ENCODE measurements at places on chromosomes 13 and 19.

DNA sequence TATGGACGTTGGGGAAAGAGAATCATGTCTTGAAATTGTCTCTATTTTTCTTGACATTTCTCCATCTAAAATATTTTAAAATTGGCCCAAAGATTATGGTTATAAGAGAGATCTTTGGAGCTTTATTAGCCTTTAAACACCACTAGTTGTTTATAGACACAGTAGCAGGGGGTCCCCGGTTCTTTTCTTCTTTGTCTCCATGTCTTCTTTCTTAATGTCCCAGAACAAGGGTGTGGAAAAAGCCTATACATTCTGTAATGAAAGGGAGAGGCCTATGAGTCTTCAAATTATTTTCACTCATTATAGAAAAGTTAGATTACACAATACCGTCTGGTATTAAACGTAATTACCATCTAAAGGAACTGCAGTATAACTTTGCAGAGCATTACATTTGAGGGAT lies 300.0 kb downstream of the NALCN start:
- DNase-seq = no peak

DNA sequence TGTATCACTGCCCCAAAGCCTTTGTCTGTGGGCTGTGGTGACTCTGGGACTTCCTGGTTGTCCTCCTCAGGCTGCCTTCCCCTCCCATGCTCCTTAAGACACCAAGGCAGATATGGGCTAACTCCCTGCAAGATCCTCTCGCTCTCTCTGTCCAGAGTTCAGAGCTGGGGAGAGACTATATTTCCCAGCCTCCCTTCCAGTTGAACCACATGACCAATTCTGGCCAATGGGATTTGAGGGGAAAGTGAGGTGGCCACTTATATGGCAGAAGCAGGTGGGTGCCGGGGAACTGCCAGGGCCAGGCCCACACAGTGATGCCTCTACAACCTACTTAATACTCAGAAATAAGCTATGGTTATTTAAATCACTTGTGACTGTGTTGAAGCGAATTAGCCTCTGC lies 16.2 kb upstream of the ANGPTL8 start:
- no peak for DNase-seq

GRCh38 chr19:21812448-21812847 lies 23.5 kb downstream of the ZNF43 start:
- no peak for DNase-seq

DNA sequence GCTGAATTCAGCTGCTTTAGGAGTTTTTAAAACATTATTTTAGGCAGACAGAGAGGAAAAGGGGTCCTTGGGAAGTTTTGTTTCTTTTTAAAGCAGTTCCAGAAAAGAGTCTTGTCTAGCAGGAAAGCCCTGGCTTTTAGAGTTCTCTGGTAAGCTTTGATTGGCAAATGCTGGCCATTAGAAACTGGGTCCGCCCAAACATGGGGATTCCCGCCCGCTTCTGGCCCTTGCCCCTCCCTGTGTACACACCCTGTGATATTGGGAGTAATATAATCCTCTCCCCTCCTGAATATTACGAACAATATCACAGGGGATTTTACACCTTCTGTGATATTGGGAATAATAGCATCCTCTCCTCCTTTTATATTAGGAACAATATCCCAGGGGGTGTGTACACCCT lies 58.9 kb downstream of the ERICH4 start:
- no peak for DNase-seq

DNA sequence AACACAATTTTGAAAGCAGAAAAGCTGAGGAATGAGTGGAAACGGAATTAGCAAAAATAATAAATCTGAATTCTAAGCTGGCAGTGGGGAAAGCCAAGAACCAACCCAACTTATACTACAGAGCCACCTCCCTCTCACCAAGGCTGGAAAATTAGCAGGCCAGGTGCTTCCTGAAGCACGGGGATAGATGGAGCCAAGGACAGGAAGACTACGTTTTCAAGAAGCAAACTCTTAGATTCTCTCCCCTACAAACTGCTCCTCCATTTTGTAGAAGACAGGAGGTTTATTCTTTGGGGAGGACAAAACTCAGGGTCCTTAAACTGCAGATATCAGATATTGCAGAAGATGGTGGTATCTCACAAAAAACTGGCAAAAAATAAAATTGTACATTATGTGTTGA lies 8.8 kb downstream of the CCDC70 start:
- no peak for DNase-seq
